Cortex of kidney (tissue), 1 donor: ENCODE measurements at places on chromosomes 3 and 15.

- DNase-seq: no peak
Measured at GRCh38 chr3:51637941-51638471, 33.0 kb upstream of the TEX264 start.

- no peak for DNase-seq
Measured at GRCh38 chr3:134901461-134901860, 106.4 kb downstream of the EPHB1 start.

GRCh38 chr3:23735535-23736326 is 70.0 kb upstream of the UBE2E1 start:
- DNase-seq: no peak

DNA sequence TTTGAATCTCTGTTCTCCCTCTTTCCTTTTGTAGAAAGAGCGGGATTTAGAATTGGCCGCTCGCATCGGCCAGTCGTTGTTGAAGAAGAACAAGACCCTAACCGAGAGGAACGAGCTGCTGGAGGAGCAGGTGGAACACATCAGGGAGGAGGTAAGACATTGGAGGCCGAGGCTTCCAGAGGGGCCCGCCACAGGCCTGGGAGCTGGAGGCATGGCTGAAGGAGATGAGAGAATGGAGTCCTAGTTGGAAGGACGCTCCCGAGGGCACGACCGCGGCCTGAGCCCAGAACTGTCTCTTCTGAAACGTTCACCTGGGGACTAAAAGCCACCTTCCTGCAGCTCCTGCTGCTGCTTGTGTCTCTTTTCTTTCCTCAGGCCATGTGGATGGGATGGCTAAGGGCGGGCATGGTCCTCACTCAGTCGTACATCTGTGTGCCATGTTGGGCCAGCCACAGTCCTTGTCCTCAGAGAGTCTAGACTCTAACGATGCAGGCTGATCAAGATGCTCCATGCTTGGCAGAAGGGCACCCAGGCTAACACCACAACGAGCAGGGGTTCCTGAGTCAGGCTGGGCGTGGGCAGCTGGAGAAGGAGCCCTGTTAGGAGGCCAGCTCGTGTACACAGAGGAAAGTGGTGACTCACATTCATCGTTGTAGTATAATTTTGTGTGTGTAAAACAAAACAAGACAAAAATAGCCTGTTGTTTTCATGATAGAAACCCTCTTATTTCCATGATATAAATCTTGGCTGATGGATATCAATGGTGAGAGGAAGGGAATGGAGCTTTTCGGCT is 81.1 kb downstream of the CCK start:
- DNase-seq: no peak

- no peak for DNase-seq
Measured at GRCh38 chr3:30616347-30617027, 10.1 kb downstream of the TGFBR2 start.

- no peak for DNase-seq
Measured at GRCh38 chr3:112111785-112112402, 21.2 kb downstream of the GCSAM start.

DNA sequence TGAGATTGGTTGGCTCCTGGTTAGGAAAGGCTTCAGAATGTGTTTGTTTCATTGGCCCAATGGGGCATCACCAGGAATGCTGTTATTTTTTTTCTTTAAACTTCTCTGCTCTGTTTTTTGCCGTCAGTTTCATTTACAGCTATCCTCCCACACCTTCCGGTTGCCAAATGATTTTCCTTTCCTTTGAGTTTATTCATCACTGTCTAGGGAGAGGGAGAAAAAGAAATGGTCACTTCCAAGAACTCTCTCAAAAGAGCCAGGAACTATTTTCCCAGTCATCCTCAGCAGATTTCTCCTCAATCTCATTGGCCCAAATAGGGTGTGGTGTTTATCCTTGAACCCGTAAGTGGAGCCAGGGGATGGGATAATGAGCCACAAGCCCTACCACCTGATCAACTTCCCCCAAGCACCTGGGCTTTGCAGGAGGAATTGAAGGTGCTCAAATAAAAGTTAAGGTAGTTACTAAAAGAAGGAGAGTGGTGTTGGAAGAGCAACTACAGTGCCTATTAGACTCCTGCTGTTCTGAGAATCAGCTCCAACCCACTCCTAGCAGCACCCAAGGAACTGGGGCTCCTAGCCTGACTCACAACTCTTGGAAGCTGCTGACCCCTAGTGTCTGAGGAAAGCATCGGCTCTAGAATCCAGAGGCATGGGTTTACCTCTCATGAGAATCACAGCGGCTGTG is 183.8 kb upstream of the IL12A start:
- no peak for DNase-seq

DNA sequence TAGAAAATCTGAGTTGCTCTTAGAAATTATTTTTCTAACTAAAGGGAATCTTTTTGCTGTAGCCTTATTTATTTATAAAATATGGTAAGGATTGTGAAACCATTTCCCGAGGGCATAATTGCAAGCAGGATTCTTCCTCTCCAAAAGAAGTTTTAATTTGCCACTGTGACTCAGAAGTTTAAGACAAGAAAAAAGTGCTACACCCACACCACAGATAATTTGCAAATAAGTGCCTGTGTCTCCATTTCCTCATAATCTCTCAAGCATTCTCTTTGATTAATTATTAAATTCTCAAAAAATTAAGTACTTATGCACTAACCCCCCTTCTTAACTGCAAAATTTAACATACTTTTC is 43.6 kb downstream of the RASA2 start:
- no peak for DNase-seq

DNA sequence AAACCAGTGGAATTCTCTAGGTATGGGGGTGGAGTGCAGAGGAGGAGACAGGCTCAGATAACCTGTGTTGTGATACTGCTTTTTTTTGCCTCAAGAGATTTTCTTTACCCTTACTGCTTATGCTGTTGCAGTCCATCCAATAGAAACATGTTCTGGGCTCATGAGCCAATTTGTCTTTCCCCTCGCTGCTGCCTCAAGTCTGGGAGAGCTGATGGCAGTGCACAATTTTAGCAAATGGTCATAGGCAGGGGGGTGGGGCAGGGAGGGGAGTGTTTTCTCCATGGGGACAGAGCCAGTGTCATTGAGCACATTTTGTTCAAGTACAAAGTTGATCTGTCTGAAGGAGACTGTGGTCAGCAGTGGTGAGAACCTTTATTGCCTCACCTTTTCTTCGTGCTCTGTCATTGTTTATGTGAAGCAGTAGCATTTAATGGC is 134.9 kb downstream of the MBNL1 start:
- no peak for DNase-seq

DNA sequence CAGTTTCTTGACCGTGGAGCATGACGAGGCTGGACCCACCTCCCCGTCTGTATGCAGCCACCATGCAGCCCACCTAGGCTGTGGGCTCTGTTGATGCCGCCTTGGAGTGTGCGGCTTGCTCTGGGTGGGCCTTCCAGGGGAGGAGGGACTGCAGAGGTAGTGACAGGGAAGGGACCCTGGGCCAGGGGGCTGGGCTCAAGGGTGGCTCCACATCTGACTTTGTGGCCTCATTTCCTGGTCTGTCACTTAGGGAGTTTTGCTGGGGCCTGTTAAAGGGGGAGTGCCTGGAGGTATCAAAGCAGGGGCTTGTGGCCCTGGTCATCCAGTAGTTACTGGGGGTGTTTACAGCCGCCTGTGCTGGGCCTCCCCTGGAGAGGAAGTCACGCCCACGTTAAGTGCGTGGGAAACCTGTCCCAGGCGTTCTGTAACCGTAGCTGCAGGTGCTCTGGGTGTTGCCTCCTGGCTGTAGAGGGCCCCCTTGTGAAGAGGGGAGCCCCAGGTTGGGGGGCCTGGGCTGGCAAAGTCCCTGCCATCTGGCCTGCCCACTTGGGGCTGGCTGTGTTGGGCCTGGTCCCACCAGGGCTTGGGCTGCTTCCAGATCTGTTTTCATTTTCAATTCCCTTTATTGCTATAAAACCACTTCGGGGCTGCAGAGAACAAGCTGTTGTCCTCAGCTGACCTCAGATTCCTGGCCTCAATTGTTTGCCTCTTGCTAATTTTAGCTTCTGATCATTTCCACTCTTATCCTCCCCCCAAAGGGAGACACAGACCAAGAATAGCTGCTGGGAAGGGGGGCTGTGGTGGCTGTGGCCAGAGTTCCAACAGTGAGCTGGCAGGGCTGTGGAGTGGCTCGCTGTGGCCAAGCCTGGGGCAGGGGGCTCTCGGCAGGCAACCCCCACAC is 26.5 kb downstream of the KLF13 start:
- no peak for DNase-seq

DNA sequence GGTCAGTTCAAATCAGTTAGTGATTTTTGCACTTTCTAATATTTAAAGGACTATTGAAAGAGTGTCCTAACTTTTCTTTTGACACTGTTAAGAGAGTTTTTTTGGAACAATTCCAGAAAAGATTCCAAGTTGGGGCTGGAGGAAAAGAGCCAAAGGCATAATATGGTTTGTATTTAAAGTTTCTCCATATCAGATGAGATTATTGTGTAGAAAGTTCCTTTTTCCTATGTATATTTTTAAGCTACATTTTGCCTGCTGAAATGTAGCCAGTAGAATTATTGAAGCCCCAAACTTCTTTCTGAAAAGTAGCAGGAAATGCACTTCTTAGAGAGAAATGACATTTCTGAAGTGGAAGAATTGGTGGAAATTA is 136.5 kb upstream of the TSC22D2 start:
- DNase-seq: no peak
